ENCODE measurements at places on chromosomes 6 and 20.

GRCh38 chr6:90304308-90304707 is 7.7 kb upstream of the BACH2 start:
- no peak for DNase-seq

DNA sequence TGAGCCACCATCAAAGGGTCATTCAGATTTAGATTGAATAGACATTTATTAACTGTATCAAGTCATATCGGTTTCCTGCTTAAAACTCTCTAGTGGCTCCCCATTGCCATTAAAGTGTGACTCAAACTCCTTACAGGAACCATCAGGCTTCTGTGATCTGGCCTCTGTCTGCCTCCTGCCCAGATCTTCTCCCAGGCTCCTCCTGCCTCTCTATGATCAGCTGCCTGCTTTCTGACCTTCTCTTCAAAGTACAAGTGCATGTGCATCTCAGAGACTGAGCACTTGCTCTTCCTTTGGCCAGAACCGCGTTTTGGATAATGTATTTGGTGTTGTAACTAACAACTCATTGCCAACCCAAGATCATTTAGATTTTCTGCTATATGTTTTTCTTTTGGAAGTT is 52.7 kb downstream of the IL20RA start:
- DNase-seq, result no peak

GRCh38 chr6:15827496-15828255 is 164.8 kb upstream of the DTNBP1 start:
- no peak for DNase-seq

DNA sequence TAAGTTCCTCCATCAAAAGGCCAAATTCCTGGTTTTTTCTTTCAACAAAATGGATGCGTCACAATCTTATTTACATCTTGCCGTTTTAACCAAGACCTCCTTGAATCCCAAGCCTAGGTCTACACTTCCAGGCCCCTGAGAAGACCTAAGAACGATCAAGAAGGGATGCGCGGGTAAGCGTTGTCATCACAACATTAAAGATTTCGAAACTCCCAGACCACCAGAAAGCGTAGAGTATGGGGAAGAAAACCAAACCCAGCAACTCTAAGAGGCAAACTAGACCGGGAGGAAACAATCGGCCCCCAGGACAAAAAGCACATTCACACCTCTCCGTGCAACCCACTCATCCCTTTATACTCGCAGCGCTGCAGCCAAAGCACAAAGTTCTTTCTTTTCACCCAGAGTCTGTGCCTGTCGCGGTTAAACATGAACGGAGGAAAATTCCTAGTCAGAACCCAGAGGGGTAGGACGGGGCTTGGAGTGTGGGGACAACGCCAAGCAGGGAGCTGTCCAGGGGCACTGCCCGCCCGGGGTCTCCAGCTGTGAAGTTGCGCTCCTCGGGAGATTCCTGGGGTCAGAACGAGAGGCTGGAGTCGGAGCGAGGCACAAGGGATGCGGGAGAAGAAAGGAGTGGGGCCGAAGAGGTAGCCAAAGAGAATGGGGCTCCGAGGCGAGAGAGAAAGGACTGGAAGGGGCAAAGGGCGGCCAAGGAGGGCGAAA is 725 bp downstream of the OSER1 start:
- no peak for DNase-seq

- DNase-seq, result no peak
These were observed 83.3 kb downstream of the RCAN2 start for GRCh38 chr6:46407776-46408530.

- DNase-seq, result no peak
These were observed 37.7 kb downstream of the PDRG1 start for GRCh38 chr20:31914170-31914569.

DNA sequence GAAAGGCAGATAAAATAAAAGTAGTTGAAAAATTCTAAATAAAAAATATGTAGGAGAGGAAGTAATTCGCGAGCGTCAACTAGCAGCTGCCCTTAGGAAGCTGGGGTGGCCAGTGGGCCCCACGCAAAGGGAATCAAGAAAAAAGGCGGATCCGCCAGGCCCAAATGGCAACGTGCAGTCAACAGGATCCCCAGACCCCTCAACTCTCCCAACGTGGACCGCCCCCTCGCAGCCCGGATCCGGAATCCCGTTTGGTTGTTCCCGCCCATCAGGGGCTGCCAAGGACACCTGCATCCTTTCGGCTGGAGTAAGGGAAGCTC is 296 bp downstream of the DZANK1 start:
- no peak for DNase-seq

DNA sequence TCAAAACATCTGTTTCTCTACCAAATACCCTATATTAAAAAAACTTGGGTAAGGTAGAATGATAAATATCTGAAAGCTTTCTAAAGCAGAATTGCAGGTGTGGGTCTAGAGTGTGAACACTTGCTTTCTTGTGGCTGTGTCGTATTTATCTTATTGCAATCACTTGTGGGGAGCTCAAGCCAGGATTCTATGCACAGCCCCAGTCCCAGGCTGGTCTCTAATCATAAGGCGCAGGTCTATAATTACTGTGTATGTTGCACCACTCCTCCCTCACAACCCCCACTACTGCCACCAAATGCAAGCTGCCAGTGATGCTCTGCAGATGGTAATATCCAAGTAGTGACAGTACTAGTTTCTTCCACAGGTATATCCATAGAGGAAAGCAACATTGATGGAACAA is 2.2 kb upstream of the E2F3 start:
- DNase-seq, result no peak

DNA sequence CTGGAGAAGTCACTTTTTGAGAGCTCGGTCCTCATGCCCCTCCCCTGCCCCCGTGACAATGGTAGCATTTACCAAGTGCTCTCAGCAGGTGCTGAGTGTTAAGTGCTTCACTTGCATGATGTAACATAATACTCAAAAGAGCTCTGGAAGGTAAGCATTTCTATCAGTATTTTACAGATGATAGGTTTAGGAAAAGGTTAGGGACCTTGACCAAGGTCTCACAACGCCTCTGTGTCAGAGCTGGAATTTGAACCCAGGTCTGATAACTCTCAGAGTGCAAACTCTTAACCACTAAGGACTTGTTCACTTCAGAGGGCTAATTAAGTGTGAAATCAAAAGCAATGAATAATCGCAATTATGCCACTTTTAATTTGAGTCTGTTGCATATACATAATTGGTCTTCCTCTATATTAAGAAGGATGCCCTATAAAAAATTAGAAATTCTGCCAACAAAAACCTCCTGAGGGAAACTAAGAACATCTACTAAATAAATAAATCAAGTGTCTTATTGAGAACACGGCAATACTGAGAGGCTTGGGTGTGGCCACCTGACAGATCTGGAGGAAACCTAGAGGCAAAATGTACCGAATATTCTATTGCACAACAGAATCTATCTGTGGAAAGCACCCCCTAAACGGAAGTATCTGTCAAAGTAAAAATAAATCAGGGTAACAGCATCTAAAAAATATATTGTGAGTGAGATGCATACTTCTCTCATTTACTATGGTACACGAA is 109.8 kb downstream of the BACH2 start:
- DNase-seq, result no peak

DNA sequence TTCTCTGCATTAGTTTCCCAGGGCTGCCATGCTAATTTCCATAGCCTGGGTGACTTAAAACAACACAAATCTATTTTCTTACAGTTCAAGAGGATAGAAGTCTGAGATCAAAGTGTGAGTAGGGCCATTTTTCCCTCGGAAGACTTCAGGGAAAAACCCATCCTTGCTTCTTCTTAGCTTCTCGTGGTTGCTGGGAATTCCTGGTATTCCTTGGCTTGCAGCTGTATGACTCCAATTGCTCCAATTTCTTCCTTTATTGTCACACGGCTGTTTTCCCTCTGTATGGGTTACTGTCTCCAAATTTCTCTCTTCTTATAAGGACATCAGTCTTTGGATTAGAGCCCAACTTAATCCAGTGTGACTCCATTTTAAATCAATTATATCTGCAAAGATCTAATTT is 128.4 kb upstream of the JAG1 start:
- DNase-seq, result peak; percentile 9

DNA sequence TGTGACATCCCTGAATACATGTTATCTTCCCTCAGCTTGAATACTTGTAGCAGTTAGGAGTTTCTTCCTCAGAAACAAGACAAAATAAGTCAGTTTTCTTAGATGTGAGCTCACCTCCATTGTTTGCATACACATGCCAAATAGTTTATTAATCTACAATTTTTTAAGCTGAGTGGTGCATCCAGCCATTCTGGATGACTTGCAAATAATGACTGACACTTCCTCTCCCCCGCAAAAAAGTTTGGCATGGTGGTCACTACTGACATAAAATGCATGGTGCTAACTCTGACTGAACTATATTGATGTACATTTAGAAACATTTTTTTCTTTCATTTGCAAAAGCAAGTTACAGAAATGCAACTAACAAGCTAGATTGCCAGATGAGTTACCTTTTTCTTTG is 55.5 kb downstream of the CYB5R4 start:
- DNase-seq, result no peak

GRCh38 chr6:8069631-8070284 is 5.6 kb upstream of the BLOC1S5 start:
- DNase-seq, result no peak

DNA sequence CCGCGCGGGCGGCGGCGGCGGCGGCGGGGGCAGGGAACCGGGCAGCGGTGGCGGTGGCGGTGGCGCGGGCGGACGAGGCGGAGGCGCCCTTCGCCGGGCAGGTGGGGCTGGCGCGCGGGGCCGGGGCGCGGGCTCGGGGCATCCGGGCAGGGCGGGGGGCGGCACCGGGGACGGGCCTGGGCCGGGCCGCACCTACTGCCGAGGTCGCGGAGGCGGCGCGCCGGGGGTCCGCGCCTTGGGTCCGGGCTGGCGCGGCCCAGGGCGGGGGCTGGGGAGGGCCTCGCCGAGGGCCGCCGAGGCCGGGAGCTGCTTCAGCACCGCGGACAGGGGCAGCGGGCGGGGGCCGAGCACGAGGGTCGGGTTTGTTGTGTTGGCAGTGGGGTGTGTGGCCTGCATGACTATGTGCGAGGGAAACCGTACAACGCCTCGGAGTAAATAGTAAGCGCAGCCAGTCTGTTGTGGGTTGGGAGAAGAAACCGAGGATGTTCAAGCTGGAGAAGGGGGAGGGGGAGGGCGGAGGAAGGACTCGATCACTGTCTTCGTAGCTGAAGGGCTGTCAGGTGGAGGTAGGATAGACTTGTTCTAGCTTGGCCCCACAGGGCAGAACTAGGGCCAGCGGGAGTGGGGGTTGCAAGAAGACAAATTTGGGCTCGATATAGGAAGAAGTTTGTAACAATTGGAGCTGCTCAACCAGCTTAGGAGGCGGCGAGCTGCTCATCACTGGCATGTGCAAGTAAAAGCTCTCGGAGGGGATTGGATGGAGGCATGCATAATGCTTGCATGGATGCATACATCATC is 593 bp downstream of the MMP24 start:
- no peak for DNase-seq

GRCh38 chr6:44535967-44536366 is 148.5 kb downstream of the CDC5L start:
- no peak for DNase-seq

GRCh38 chr6:100753421-100753820 is 127.7 kb downstream of the ASCC3 start:
- DNase-seq, result no peak

DNA sequence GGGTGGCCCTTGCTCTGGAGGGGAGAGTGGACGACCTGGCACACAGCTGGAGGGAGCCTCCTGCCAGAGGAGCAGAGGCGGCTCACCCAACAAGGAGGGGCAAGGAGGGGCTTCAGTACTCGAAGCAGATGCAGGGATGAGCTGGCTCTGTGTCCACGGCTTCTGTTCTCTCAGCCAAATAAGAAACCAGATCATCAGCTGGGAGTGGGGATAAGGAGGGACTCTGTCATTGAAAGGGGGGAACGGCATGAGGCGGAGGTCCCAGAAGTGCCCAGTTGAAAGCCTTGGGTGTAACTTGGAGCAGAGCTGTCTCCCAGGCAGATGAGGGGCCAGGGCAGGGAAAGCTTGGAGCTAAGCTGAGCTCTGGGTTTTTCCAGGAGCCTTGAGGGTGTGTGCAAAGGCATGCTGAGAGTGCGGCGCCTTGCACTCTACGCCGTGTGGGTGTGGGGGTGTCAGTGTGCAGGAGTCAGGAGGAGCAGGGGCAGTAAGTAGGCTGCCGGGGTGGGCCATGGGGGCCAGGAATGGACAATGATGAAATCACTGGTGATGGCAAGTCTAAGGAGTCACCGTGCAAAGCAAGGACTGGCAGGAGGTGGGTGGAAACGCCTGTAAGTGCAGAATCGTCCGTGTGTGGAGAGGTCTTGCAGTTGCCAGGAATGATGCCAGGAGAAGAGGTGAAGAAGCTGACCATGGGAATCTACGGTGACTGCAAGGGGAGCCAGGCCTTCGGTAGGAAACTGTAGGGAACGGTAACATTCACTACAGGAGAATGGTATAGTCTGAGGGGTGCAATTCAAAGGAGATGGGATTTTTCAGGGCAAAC is 85.4 kb upstream of the FOXQ1 start:
- no peak for DNase-seq

DNA sequence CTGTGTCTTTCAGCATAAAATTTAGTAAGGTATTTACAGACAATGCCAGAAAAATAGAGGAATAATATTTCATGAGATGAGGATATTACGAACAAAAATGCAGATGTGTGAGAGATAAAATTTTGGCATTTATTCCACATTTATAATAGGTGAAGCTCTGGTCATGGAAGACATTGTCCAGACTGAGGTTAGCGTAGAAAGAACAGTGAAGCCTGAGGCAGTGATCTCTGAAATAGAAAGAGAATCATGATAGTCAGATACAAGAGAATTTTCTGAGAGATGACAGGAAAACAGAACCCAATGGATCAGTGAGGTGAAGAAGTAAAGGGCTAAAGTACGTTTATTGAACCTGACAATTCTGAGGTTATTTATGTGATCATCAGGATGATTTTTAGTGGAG is 1155.9 kb upstream of the GJE1 start:
- no peak for DNase-seq

DNA sequence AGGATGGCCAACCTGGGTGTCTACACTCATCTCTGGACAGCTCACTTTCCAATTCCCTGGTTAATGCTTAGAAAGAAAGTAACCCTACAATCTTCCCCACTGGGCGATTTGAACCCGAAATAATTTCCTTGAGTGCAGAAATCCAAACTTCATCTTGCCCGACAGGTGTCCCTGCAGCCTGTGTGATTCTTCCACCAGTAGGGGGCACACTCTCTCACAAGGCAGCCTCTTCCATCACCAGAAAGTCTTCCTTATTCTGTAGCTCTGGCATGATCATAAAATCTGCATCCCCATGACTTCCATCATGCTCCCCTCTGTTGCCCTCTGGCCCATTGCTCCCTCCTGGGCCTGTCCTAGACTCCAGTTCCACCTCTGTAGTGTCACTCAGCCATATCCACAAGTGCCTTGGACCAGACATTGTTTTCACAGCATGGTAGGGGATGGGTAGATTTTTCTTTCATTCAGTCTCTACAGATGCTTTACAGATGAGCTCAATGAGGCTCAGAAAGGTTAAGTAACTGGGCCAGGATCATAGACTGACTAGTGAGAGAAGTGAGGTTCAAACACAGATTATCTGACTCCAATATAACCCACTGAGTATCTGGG is 170.4 kb upstream of the SPTLC3 start:
- no peak for DNase-seq

DNA sequence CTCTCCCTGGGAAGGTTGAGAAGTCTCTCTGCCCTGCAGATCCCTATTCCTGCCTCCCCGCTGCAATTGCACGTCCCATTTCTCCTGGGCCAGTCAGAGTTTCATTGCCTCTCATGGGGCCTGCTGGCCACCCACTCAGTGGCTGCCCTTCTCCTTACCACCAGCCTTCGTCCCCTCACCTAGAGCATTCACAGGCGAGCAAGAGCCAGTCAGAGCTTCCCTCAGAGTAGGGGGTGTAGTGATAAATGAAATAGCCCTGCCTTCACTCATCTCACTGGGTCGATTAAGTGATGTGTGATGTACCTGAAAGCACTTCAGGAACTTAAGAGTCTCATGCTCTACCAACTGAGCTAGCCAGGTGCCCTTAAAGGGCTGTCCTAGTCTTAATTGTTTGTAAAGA is 52.0 kb upstream of the FANCE start:
- DNase-seq, result no peak

Measured in RCC 7860 (cell line).